ENCODE measurements at places on chromosomes 12 and 14.
A peak's percentile ranks its signal among the peaks of the same experiment; 100 is the strongest.

- no peak for DNase-seq
These were observed 23.2 kb downstream of the HSPB8 start for GRCh38 chr12:119201789-119202543.

- DNase-seq: no peak
These were observed 184.8 kb downstream of the SLC16A7 start for GRCh38 chr12:59780605-59781135.

GRCh38 chr12:52524241-52524897 is 4.2 kb upstream of the KRT5 start:
- DNase-seq: no peak

GRCh38 chr12:47821346-47821706 is 1.6 kb upstream of the HDAC7 start:
- DNase-seq: no peak

GRCh38 chr14:26395726-26396125 is 202.1 kb downstream of the NOVA1 start:
- DNase-seq: no peak

DNA sequence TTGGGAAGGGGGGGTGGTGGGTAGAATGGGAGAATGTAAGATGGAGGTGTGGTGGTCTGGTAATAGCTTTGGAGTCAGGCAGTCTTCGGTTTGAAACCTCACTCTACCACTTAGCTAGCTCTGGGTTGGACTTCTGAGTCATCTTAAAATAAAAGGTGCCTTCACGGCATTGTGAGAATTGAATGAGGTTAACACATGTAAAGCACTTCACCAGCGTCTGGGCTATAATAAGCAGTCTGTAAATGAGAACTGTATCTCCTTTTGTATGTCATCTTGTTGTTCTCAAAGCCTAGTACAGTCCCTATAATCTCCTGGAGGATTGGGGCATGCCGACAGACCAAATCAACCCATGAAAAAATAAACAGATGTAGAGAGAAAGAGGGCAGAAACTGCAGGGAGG is 11.2 kb downstream of the C2CD5 start:
- no peak for DNase-seq

GRCh38 chr12:76299536-76300296 is 48.5 kb downstream of the BBS10 start:
- DNase-seq: no peak

DNA sequence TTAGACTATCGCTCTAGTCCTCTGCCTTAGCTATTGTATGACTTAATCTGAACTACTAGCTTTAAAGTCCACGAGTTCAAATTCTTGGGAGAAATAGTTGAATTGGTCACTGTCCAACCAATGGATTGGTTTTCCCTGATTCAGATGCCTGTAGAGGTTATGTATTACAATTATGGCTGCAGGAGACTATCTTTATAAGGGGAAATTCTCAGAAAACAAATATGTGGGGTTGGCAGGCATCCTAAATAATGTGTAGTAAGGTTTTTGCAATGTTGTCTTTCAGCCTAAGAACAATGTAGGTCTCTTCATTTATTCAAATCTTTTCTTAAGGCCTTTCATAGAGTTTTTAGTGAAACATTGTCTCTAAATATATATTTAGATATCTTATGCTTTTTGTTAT is 26.9 kb downstream of the MYRFL start:
- no peak for DNase-seq

- no peak for DNase-seq
These were observed 499 bp downstream of the MIPOL1 start for GRCh38 chr14:37198273-37198598.

- DNase-seq: no peak
These were observed 91.6 kb downstream of the EGLN3 start for GRCh38 chr14:33859306-33859705.

GRCh38 chr14:88323086-88323522 is at the start of gene KCNK10:
Gene KCNK10 (minus strand): TSS chr14:88323269. CDS start chr14:88322798, 471 bp downstream.
- peak; percentile 52 for DNase-seq

DNA sequence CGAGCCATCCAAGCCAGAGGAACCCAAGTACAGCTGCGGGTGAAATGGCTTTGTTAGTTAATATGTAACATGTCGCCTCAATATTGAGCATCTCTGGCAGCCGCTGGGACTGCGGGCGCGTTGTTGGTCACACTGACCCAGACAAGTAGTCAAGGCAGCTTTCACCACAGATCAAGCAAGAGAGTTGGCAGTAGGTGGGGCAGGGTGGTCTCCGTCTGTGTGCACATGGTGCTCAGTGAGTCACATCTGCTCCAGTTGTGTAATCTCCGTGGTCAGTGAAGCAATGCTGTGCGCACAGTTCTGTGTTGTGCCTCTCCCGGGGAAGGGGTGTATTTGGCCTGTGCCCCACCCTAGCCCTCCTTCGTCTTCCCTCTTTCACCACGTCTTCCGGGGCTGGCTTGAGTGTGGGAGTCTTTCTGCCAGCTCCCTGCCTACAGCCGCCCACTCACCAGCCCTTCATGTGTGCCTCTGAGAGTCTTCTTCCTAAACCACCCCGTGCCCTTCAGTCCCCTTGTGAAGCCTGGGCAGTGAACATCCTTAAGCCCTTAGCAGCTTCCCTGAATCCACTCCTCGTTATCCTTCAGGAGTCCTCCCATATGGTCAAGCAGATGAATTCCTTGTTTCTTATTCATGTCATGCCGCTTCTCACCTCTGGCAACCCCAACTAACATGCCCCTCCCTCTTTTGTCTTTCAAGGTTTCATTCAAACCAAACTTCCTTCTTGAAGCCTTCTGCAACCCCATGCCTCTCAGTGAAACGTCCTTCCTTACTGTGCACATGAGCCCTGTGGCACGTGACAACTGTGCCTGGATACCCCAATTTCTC is 242.1 kb downstream of the CACNA1C start:
- DNase-seq: no peak

- no peak for DNase-seq
These were observed 6.1 kb downstream of the METTL3 start for GRCh38 chr14:21505012-21505553.

DNA sequence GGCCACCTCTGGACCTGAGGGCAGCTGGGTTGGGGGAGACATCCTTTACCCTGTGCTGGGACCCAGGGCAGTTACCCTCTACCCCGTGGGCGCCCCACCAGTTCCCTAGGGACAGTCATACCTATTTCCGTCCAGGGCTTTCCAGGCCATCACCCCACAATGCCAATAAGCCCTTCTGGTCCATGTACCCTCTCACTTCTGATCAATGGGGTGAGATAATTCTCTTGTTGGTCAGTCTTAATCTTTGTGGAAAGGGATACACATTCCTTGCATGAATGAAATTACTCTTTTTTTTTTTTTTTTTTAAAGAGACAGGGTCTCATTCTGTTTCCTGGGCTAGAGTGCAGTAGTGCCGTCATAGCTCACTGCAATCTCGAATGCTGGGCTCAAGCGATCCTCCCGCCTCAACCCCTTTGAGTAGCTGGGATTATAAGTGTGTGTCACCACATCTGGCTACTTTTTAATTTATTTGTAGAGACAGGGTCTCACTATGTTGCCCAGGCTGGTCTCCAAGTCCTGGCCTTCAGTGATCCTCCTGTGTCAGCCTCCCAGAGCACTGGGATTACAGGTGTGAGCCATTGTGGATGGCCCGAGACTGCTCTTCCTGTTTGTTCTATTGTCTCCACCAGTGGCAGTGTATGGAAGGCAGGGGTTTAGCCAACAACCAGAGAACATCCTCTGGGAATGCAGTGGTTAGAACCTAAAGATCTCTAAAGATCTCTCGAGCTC is 46.3 kb upstream of the STON2 start:
- DNase-seq: no peak

DNA sequence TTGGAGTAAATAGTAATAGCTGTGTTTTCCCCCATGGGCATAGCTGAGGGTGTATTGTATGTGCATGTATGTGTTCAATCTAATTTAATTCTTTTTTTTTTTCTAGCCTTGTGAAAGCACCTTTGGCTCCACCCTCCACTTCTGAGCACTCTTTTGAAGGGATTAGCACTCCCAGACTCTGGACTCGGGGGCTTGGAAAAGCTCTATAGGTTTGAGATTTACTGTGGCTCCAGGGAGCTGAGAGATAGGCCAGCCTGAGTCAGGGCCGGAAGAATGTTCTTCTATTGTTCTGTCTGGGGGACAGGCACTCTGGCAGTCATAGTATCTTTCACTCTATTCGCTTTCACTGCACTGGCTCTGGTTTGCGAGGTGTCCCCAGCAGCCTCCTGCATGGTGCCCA is 540.0 kb upstream of the TBX3 start:
- DNase-seq: no peak

DNA sequence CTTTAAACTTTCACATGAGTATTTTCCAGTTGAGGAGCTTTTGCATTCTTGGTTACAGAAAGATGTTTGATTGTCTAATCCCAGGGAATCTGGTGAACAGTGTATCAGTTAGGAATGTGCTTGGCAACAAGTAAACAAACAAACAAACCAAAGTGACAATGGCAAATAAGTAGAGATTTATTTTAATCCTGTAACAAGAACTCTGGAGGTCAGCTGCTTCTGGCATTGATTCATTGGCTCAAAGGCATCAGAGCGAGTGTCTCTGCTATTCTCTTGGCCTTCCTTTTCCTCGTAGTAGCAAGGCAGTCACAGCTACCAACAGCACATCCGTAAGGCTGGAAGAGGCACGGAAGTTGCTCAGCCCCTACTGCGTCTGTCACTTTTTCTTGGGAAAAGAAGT is 37.2 kb downstream of the CRADD start:
- DNase-seq: no peak

DNA sequence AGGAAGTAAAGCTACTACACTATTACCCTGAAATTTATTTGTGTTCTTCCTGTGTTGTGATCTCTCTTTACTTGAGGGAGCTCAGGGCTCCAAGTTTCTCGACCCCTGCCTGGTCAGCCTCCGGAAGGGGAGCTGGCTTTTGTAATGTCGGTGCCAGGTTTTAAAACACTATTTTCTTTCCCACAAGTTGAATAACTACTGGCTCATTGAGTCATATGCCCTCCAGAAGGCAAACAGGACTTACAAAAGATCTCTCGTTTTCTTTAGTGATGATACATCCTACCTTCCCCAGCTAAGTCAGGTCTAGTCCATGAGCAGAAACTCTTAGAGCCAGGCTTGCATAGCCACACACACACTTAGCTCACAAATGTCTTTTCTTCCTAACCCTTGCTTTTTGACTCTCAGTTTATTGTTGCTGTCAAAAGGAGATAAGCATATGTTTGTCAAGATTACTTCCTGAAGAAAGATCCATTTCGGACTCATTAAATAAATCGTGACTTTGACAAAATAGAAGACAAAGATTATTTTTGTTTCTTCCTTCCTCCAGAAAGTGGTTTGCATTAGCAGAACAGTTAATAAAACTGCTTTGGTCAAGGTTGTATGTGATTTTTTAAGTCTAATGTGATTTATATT is 209.8 kb upstream of the FLRT2 start:
- peak; percentile 31 for DNase-seq

GRCh38 chr12:115384391-115384790 is 700.4 kb upstream of the TBX3 start:
- no peak for DNase-seq

- no peak for DNase-seq
These were observed 894.0 kb downstream of the NRXN3 start for GRCh38 chr14:79064214-79064613.

GRCh38 chr12:111430433-111431353 is 25.0 kb downstream of the SH2B3 start:
- no peak for DNase-seq
